Activated naive CD4-positive, alpha-beta T cell treated with Interleukin-2 at 50 U/mL for 16 hours (primary cell): ENCODE measurements at places on chromosomes 7 and 10.

DNA sequence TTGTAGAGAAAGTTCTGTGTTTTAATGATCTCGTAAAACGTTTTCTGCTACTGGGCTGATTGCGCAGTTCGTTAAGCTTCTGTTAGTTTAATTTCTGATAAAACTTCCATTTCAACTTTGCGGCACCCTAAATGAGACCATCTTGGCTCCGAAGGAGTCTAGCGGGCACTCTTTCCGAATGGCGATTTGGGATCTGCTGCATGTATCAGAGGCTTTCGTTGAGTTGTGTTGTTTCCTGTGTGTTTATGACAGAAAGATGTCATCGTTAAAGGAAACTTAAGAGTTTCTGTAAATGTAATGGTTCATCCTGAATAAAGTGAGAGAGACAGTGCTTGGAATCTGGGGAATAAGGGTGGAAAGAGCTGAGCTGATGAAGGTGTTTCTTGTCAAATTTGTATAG lies 174.7 kb downstream of the TCF7L2 start:
- DNase-seq: no peak

GRCh38 chr7:37322831-37323230 lies 125.8 kb downstream of the ELMO1 start:
- no peak for DNase-seq

DNA sequence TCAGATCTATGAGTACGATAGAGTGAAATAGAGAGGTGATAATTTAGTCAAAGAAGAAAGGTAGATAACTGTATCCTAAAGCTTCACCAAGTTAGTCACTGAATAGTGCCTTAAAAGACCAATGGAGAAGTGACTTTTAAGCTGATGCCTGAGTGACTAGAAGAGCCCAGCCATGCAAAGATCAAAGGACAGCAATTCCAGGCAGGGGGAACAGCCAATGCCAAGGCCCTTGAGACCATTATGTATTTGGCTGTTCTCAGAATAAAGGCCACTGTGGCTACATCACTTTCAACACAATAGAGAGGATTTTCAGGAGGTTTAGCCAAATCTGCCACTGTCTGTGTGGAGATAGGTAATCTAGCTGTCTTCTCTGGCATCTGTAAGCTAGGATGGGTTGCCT lies 17.8 kb downstream of the HDAC9 start:
- no peak for DNase-seq

GRCh38 chr7:135147341-135147898 lies 452 bp upstream of the TMEM140 start:
- DNase-seq: no peak

- DNase-seq: no peak
Measured at GRCh38 chr10:32577448-32577847, 131.5 kb downstream of the CCDC7 start.

DNA sequence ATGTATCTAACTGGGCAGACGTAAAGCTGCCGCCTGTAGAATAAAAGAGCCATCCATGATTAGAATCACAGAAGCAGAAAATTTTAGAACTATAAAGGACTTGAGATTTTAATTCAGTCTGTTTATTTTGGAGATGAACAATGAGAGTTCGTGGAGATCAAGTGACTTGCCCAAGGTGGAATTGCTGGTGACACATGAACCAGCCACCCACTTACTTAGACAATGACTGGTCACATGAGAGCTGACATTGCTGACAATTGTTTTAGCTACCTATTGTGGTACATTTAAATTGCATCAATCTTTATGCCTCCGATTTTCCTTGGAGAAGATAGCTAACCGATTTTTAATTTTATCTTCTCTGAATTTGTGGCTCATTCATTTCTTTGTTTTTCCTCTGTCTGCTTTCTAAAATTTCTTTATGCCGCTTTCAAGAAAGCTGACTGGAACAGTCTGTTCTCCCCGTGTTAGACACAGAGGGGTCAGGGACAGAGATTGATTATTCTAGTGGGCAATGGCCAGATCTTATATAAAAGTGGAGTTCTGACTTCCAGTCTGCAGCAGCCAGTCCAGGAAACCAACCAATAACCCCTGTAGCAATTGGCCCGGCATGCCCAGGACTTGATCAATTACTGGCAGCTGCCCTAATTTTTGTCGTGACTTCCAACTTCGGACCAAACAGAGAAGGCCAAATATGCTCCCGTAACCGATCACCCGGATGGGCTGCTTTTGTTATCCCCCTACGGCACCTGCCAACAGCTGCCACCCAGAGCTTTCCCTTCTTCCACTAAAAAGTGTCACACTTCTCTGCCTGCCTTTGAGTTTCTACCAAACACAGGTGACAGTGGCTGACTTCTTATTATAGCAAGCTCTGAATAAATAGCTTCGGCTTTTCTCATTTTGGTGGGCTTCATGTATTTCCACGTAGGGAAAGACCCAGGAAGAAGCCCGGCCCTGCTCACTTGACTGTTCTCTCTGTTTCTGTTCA lies 241.6 kb downstream of the CAMK1D start:
- no peak for DNase-seq

- DNase-seq: no peak
Measured at GRCh38 chr7:4145576-4145975, 536.5 kb upstream of the FOXK1 start.

DNA sequence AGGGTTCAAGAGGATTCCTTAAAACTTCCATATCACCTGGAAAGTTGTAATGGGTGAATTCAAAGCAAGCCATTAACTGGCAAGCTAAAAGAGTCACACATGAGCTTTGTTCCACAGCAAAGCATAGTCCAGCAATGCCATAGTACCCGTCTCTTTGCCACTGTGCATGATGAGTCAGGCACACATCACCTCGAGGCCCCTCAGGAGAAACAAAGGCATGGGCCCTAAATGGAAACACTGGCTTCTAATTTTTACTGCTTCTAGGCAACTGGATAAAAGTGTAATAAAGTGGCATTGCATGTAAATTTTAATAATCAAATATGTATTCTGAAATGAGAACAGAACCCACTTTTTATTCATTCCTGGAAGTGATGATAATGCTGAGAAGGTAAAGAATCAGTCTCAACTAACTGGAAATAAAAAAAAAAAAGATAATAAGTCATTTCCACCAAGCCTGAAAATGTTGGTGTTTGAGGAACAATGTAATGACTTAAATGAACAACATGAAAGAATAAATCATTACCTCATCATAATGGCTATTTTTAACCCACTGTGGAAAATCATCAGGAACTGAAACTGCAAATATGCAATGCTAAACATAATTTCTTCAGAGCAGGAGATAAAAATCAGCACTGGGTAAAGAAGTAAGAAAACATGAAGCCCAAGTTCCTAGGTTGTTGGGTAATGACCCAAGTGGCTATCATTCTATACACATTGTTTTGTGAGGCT lies 104.9 kb downstream of the CDK6 start:
- DNase-seq: peak; percentile 58

DNA sequence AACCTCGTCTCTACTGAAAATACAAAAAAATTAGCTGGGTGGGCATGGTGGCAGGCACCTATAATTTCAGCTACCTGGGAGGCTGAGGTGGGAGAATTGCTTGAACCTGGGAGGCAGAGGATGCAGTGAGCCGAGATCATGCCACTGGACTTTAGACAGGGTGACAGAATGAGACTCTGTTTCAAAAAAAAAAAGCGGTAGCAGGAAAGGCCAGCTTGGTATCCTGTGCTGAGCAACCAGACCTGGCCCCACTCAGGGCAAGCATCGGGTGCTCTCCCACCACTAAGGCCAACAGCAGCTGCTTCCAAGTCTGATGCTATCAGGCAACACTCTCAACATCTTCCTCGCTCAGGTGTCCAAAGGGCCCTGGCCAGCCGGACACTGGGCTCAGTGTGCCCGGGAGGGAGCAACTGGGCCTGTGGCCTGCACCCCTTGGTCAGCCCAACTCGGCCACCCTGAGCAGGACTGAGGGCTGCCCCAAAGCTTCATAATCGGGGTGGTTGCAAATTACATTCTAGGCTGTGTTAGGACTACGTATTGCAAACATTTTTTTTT lies 44.3 kb upstream of the MSMB start:
- DNase-seq: no peak

- no peak for DNase-seq
Measured at GRCh38 chr7:23277359-23277989, 21.7 kb upstream of the MALSU1 start.

DNA sequence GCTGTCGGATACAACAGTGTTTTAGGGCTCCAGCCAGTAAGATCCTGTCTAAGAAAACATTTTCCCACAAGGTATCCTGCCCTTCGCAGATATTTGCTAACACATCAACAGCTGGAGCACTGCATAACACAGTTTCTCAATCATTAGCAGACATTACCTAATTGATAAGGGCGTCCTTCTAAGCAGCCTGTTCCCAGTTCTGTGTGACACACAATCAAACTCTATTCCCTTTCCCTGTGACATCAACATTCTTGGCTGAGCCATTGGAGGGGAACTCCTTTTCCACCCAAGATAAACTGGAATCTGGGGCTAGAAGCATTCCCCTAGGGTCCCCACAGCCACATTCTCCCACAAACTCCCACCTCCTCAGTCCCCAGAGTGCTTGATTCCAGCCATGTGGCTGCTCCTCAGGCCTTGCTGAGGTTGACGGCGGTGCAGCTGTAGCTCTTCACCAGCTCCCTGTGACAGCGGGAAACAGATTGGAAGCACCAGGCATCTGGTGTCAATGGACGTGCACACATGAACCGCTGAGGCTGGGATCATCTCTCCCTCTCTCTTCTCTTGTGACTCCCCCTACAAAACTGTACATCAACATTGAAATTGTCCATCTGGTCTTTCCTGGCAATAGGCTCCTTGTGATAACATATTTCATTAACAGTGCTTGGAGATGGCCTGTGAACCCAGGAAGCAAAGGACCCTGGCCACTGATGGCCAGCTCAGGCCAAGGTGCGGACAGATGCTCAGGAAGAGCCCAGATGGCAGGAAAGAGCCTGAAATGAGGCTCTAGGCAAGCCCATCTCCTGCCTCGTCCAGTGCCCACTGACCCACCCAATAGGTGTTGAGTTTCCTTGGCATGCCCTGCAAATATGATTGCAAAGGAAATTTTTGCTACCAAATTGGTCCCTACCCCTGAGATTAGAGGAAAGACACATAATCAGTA lies 131.1 kb upstream of the TBX20 start:
- DNase-seq: no peak

DNA sequence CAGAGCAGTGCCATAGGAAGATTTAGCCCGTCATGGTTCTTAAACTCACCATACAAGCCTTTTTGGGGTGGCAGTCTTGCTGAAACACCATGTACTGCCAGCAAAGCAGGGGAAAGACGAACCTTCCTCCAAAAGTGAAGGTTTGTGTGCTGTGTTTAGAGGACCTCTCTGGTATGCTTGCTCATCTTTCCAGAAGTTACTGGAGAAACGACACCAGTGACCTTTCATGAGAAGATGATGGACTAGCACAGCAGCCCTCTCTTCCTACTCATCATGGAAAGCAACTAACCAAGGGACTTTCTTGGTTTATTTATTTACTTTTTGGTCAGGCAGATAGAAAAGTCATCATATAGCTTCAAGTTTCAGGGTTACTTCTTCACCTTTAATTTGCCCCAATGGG lies 247.4 kb downstream of the PTEN start:
- no peak for DNase-seq

DNA sequence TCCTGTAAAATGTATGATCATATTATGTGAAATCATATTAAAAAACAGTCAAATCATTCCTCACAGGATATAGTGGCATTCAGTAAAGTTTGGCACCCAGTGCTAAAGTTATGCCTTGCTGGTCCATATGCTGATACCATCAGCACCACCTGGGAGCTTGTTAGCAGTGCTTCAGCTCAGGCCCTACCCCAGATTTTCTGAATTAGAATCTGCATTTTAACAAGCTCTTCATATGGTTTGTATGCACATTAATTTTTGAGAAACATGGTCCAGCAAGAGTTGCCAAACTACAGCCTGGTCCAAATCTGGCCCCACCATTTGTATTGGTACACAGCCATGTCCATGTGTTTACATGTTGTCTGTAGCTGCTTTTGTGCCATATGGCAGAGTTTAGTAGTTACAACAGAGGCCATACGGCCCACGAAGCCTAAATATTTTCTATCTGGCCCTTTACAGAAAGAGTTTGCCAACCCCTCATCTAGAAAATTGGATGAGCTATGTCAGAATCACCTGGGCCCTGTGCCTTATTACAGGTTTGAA lies 30.1 kb downstream of the RAB18 start:
- no peak for DNase-seq

- no peak for DNase-seq
Measured at GRCh38 chr7:83655951-83656556, 7.1 kb upstream of the SEMA3E start.

GRCh38 chr10:121661451-121661851 lies 63.2 kb upstream of the FGFR2 start:
- DNase-seq: no peak

DNA sequence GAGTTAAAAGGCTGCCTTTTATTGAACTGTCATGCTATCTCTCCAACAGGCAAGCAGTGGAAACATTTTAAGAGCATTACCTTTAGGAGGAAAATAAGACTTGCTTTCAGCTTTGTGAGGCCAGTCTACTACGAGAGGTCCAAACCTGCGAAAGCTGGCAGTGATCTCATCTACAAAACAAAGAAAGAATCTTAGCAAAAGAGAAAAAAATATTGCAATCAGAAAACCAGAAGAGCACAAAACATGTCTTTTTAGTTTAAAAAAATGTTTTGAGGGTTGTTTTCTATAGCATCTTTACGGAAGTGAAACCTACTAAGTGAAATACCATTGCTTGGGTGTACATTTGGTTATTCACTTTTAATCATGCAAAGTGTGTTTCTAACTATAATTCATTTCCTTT lies 147.9 kb downstream of the CPEB3 start:
- no peak for DNase-seq

DNA sequence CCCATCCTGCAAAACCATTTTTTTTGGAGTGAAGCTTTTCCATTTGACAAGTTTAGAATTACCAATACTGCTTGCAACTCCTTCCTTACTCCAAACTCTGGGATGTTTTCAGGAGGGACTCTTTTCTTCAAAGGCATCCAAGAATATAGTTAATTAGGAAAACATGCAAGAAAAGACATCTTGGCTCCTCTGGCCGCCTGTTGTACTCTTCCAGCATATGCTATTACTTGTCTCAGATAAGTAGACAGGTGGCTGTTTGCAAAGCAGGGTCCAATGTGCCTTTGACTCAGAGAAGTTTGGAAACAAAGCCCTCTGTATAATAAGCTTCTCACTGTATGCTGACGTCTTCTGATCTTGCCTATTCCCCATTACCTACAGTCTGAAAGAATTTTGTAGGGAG lies 746.5 kb downstream of the AUTS2 start:
- no peak for DNase-seq

- DNase-seq: no peak
Measured at GRCh38 chr7:55521512-55521911, 50.8 kb downstream of the VOPP1 start.

GRCh38 chr10:60733826-60734225 lies 44.5 kb upstream of the CDK1 start:
- no peak for DNase-seq

- DNase-seq: no peak
Measured at GRCh38 chr10:14116837-14117236, 213.9 kb downstream of the FRMD4A start.
